ENCODE measurements at places on chromosomes 16 and 17.

GRCh38 chr17:55190748-55191147 lies 74.0 kb upstream of the HLF start:
- DNase-seq = no peak

DNA sequence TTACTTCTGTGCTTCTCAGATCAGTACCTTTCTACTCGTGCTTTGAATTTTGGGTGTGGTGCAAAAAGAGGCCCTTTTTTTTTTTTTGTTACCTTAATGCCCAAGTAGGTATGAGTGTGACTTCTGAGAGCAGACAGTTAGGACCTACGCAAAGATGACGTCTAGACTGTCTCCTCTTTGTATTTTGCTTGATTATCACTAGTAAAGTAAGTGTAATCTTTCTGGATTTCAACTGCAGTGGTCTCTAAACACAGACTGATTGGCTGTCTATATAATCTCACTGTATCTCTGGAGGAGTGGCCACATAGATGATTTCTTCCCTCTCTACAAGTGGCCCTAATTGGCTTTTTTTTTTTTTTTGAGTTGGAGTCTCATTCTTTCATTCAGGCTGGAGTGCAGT lies 11.5 kb upstream of the CDK5R1 start:
- DNase-seq = no peak

DNA sequence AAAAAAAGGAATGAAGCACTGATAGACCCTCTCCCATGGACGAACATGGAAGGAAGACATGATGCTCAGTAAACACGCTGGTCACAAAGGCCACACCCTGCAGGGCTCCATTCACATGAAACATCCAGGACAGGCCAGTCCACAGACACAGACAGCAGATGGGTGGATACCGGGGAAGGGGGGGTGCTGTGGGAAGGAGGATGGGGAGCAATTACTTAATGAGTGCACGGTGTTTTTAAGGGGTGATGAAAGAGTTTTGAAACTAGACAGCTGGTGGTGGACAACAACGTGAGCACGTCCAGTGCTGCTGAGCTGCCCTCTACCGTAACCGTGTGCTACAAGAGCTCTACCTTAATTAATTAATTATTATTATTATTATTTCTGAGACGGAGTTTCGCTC lies 6.0 kb upstream of the SLC16A3 start:
- DNase-seq = no peak

- no peak for DNase-seq
Observed at GRCh38 chr17:34095106-34095505, 160.0 kb upstream of the CCL2 start.

DNA sequence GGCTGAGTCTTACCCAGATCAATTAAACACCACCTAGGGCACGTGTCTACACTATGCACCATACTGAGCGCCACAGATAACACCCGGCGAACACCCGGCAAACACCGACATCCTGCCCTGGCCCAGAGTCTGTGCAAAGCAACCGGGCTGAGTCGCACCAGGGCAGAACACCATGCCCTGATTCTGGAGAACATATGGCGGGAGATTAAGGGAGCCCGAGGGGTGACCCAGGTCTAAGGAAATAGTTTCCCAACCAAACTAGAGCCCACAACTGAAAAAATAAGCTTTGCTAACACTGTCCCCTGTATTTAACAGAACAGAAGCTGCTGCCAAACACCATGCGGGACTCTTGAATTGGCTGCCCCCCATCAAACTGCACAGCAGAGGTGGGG lies 22.1 kb downstream of the MYO18A start:
- DNase-seq = no peak

GRCh38 chr16:85424260-85425073 lies 188.7 kb upstream of the GSE1 start:
- no peak for DNase-seq

GRCh38 chr17:67272312-67273047 lies 27.5 kb upstream of the HELZ start:
- DNase-seq = no peak

GRCh38 chr17:58084317-58084981 lies 1.2 kb downstream of the DYNLL2 start:
- DNase-seq = peak; percentile 62

GRCh38 chr17:41256291-41256685 lies 1.1 kb downstream of the KRTAP9-9 start:
- DNase-seq = no peak

- no peak for DNase-seq
Observed at GRCh38 chr17:8314797-8315763, 5.0 kb downstream of the ARHGEF15 start.

GRCh38 chr16:48137822-48138221 lies 18.0 kb downstream of the ABCC12 start:
- no peak for DNase-seq

- DNase-seq = peak; percentile 96
Observed at GRCh38 chr17:12024327-12024726, 3.6 kb downstream of the MAP2K4 start.

DNA sequence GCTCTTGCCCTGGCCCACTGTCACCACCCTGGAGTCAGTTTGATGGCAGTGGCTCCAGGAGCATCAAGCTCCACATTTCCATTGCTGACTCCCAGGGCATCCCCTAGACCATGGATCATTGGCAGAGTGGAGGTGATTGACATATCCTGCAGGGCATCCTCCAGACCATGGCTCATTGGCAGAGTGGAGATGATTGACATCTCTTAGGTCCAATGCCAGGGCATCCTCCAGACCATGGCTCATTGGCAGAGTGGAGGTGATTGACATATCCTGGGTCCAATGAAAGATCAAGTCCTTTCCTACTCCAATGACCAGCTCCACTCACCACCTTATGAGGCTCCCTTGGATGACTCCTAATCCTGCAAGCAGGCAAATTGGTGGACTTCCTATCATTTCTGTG lies 174.3 kb upstream of the NLRP1 start:
- peak; percentile 56 for DNase-seq

DNA sequence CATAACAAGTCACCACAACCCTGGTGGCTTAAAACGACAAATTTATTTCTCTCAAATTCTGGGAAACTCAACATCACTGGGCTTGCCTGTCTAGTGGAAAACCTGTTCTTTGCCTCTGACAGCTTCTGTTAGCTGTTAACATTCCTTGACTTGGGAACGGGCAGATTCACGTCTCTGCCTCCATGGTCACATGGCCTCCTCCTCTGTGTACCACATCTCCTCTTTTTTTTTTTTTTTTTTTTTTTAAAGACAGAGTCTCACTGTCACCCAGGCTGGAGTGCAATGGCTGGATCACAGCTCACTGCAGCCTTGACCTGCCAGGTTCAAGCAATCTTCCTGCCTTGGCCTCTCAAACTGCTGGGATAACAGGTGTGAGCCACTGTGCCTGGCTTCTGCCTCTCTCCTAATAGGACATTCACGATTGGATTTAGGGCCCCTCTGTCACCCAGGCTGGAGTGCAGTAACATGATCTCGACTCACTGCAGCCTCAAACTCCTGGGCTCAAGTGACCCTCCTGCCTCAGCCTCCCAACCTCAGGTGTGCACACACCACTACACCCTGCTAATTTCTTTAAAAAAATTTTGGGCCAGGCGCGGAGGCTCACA lies 11.7 kb upstream of the LLGL1 start:
- no peak for DNase-seq

GRCh38 chr16:89423681-89424260 lies 66.6 kb downstream of the ANKRD11 start:
- no peak for DNase-seq

DNA sequence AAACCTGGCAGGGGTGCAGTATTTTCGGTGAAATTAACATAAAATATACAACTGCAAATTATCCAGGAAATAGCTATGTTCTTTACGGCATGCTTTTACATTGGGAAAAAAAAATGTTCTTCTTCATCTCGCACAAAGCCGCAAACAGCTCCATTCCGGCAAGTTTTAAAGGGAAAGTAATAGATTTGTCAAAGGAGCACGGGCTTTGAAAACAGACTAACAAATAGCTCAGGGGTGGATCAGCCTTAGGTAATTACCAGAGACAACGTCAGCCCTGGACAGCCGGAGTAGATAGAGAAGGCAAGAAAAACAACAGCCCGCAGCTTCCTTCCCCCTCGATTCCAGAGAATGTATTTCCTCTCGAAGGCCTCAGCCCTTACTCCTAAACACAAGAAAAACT lies 222.5 kb downstream of the C16orf78 start:
- DNase-seq = no peak

DNA sequence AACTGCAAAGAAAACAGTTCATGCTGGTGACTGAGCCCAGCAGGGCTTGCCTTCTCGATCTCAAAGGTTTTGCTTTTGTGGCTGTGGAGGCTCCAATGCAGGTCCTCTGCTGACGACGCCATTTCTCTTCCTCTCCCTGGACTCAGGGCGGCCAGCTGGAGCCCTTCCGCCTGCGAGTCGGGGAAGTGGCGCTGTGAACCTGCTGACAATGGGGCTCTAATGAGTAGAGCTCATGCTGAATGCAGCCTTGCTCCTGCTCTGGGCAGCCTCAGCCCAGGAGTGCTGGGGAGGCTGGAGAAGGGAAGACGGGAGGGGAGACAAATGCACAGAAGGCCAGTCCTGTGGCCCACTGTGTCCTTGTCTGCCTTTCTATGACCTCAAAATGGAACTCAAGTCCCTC lies 43.8 kb downstream of the VAC14 start:
- DNase-seq = no peak

DNA sequence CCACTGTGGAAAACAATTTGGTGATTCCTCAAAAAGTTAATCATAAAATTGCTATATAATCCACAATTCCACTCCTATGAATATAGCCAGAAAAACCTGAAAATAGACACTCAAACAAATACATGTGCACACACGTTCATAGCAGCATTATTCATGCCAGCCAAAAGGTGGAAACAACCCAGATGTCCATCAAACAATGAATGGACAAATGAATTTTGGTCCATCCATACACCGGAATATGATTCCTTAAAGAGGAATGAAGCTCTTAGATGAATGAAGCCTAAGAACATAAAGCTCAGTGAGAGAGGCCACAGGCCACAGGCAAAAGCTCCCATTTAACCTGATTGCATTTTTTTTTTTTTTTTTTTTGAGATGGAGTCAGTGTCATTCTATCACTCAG lies 114.6 kb upstream of the TNRC6C start:
- DNase-seq = no peak

- DNase-seq = peak; percentile 71
Observed at GRCh38 chr17:32783602-32784001, 93.3 kb downstream of the MYO1D start.

GRCh38 chr17:19712436-19713004 lies 3.9 kb downstream of the SLC47A2 start:
- DNase-seq = no peak

DNA sequence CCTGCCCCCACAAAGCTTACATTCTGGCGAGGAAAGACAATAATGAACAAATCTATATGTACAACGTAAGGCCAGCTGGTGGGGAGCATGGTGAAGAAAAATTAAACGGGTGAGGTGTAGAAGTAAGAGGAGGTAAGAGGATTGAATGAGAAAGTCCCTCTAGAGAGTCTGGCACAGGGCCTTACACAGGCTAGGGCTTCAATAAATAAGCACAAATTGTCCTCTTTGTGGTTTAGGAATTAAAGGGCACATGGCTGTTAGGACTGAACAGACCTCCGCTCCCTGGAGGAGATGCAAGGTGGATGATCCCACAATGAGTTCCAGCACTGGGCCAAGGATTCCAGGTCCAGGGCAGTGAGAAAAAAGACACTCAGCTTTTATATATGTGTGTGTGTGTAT lies 43.1 kb upstream of the HAPSTR1 start:
- DNase-seq = peak; percentile 7

- DNase-seq = no peak
Observed at GRCh38 chr17:5800131-5800530, 215.8 kb upstream of the NLRP1 start.

DNA sequence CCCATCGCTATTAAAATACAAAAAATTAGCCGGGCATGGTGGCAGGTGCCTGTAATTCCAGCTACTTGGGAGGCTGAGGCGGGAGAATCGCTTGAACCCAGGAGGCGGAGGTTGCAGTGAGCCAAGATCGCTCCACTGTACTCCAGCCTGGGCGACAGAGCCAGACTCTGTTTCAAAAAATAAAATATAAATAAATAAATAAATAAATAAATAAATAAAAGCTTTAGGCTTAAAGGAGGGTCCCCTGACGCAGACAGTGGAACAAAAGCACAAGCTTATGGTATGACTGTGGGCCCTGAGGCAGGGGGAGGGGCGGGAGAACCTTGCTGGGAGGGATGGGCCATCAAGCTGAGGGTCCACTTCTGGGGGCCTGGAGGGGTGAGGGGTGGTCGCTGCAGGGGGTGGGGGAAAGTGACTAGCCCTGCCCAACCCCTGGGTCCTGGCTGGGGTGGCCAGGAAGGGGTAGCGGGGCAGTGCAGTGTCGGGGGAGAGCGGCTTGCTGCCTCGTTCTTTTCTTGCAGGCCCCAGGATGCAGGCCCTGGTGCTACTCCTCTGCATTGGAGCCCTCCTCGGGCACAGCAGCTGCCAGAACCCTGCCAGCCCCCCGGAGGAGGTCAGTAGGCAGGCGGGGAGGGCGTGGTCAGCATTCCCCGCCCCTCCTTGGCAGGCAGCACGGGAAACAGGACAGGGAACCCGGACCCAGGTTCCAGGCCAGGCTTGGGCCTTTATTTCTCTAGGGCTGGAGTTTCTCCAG lies 4.7 kb downstream of the SERPINF1 start:
- no peak for DNase-seq

DNA sequence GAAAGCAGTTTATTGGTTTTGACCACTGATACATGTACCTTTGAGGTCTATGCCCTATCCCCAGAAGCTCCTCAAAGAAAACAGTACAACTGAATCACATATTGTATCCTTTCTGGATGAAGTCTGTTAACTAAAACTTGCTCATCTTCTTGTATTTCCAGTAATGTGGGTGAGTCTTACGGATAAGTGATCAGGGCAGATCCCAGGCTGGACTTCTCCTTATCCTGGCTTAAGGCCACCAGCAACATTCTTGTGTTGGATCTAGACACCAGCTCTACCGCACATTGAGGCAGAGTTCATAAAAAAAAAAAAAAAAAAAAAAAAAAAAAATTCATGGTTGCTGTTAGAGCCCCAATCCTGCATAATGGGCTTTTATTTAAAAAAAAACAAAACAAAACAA lies 536.7 kb upstream of the HSBP1 start:
- DNase-seq = no peak

GRCh38 chr16:88681084-88681680 lies 5.1 kb downstream of the SNAI3 start:
- DNase-seq = peak; percentile 68

- peak; percentile 85 for DNase-seq
Observed at GRCh38 chr17:17140590-17140980, 65.5 kb downstream of the PLD6 start.

GRCh38 chr17:40588552-40588951 lies 23.3 kb upstream of the CCR7 start:
- DNase-seq = no peak

DNA sequence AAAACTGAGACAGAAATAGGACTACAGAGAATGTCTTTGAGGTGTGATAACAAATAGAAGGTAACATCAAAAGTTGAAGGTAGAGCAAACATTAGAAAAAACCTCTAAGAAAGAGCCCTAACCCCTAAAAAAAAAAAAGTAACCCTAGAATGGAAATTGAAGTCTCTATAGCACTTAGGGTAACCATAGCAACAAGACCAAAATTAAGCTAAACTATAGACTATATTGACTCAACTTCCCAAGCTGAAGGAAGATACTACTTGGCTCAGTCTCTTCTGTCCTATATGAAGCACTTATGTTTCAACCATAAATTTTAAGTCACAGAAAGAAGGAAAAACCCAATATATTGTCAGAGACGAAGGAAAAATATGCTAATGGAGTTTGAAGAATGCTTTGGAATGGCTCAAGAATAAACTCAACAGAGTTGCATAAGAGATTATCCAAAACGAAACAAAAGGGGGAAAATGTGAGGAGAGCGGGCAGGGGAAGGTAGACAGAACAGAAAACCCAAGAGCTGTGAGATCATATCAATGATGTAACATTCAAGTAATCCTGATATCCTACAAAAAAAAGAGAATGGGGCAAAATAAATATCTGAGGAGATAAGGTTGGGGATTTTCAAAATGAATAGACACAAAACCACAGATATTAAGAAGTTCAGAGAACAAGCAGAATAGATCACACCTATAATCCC lies 88.4 kb downstream of the USP32 start:
- DNase-seq = no peak

Measured in PC-3 (cell line).